ENCODE measurements at places on chromosomes 3 and 15.

- no peak for DNase-seq
Observed at GRCh38 chr15:62922514-62922913, 120.0 kb upstream of the TPM1 start.

GRCh38 chr3:62368705-62369475 is 4.5 kb downstream of the FEZF2 start:
- DNase-seq = no peak

GRCh38 chr15:34335176-34336032 is 2.2 kb downstream of the SLC12A6 start:
- DNase-seq = no peak

DNA sequence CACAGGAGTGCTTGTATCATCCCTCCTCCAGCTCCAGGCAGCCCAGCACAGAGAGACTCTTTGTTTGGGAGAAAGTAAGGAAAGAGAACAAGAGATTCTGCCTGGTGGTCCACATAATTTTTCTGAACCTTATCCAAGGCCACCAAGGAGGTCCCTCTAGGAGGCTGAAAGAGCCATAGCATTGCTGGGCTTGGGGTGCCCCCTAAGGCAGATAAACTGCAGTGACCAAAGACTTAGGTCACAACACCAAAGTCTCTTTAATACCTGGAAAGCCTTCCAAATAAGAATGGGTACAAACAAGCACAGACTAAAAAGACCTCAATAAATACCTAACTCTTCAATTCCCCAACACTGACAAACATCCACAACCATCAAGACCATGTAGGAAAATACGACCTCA is 310.2 kb upstream of the PPP2R3A start:
- no peak for DNase-seq

GRCh38 chr15:89761009-89761831 is 10.2 kb upstream of the MESP1 start:
- no peak for DNase-seq

DNA sequence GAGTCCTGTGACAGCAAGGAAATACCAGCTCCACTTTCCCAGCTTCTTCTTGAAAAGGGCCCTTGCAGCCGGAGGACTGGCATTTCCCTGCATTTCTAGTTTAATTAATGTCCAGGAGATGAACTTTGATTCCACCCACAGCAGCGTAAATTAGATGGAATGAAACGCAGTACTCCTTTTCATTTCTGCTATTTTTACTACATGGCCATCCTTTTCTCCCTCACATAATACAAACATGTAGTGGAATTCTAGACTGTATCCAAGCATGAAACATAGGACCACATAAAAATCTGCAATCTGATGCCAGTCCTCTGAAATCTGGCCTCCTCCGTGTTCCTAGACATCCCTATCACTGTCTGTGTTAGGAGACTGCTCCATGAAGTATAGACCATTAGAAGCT is 403.2 kb downstream of the NR2F2 start:
- DNase-seq = no peak

DNA sequence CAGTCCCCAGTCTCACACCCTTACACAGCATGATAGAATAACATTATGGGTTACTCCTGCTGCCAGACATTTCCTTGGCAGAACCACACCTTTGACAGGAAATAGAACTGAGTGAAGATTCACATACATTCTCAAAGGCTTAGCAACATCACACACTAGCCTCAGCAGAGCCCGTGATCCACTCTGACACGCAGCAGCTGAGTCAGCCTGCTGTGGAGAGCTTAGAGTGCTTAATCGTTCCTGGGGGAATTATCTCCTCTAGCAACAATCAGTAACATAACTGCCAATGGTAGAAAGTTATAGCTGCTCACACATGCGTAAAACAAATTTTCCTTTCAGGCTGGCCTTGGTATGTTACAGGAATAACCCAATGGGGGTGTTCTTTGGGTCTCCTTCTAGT is 382.1 kb downstream of the GAP43 start:
- no peak for DNase-seq

- DNase-seq = peak; percentile 53
Observed at GRCh38 chr3:38454178-38454883, 641 bp downstream of the ACVR2B start.

DNA sequence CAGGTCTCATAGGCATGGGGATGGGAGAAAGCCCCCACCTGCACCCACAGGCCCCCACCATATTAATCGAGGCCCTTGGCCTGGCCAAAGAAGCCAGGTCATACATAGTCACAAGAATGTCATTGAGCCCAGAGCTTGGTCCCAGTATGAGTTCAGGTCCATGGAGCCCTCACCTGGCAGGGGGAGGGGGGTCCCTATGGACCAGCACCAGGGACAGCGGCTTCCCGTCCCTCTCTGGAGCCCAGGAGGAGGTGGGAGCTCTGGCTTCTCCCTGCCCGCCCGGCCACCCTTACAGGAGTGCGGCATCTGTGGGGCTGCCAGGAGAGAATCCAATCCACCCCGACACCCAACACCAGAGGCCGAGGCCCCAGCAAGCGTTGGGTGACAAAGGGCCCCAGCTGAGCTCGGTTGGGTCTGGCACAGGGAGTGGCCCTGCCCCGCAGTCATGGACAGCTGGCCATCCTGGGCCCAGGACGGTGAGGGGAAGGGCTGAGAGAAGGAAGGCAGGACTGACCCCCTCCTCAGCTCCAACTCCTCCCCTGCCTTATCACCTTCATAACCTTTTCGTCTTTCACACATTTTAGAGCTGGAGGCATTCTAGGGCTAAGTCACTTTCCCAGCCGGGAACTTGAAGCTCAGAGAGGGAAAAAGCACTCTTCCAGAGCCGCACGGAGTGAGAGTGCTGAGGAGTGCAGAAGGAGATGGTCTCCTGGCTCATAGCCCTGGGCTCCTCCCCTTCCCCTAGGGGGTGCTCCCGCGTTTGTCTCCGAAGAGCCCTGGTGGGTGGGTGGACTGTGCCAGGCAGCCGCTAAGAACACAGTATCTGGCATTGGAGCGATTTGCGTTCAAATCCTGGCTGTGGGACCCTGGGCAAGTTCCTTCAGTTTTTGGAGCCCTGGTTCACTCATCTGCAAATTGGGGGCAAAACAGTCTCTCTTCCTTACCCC is 54.6 kb downstream of the ATP2B2 start:
- no peak for DNase-seq

DNA sequence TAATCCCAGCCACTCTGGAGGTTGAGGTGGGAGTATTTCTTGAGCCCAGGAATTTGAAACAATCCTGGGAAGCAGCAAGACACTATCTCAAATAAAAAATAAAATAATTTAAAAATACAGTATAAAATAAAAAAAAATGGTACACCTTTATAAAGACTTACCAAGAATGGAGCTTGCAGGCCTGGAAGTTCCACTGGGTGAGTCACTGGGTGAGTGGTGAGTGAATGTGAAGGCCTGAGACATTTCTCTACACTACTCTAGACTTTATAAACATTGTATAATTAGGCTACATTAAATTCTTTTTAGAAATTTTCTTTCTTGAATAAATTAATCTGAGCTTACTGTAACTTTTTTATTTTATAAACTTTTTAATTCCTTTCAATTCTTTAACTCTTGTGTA is 609.1 kb upstream of the BCHE start:
- no peak for DNase-seq

- no peak for DNase-seq
Observed at GRCh38 chr3:187968883-187969580, 184.9 kb upstream of the LPP start.

GRCh38 chr3:172442606-172443005 is 5.7 kb downstream of the GHSR start:
- no peak for DNase-seq

GRCh38 chr3:188594139-188594538 is 440.2 kb downstream of the LPP start:
- DNase-seq = no peak

- no peak for DNase-seq
Observed at GRCh38 chr3:57983734-57984518, 24.3 kb upstream of the FLNB start.

DNA sequence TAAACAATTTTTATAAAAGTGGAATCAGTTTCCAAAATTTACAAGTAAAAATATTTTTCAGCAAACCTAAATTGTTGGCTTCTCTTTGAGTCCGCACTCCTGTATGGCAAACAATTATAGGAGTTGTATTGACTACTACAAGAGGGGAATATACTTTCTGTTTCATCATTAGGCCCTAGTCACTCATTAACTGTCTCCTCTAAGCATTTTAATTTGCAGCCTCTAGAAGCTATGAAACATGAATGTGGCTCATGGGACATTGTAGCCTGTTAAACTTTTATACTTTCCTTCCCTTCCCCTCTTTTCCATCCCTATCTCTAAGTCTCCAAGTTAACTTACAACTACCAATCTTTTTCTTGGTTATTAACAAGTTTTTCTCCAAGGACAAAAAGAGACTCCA is 58.9 kb upstream of the CBLB start:
- no peak for DNase-seq

- no peak for DNase-seq
Observed at GRCh38 chr3:48268936-48269561, 28.1 kb downstream of the ZNF589 start.

DNA sequence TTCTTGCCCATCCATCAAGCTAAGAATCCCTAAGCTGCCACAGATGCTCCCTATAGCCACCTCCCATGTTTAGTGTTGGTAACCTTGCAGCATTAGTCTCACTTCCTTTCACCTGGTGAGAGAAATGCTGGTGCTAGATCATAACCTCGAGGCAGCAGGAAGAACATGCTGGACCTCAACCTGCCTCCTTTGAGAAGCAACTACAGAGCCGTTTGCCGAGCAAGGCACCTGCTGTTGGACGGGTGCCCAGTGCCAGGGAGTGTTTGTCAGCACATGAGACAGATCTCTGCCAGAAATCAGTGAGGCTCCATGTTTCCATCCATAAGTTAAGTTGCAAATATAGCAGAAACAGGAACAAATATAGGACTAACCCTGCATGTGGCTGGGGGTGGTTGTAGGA is 955.7 kb downstream of the TUSC7 start:
- peak; percentile 46 for DNase-seq

DNA sequence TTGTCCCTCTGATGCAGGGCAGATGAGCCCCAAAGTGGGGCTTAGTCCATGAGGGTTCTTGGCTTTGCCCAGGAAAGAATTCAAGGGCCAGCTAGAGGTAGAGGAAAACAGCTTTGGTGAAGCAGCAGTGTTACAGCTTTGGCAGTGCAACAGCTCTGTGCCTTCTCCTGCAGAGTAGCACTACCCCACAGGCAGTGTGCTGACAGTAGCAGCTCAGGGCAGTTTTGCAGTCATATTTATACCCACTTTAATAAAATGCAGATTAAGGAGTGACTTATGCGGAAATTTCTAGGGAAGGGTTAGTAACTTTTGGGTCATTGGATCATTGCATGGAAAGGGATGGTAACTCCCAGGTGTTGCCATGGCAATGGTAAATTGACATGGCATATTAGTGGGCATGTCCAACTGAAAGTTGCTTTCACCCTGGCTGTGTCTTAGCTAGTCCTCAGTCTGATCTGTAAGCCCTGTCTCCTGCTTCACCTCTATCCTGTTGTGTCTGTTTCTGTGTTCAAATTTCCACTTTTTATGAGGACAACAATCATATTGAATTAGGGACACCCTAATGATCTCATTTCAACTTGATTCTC is 241.3 kb upstream of the C2CD4B start:
- no peak for DNase-seq

DNA sequence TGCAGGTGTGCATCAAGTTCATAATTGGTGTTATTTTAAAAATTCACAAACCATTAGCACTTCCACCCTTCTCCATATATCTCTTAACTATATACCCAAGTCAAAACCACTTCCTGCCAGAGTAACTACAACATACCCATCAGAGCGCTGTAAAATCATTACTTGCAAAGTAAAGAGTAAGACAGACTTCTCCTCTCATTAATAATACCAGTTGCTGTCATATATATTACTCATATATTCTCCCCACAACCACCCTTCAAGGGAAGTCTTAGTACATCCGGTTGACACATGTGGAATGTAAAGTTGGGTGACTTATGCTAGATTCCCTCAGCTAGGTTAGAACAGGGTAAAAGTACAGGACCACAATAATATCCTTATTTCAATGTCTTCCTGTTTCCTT is 5.6 kb downstream of the TERC start:
- DNase-seq = no peak

GRCh38 chr3:149560001-149560400 is 85.5 kb downstream of the TM4SF4 start:
- no peak for DNase-seq

GRCh38 chr3:65352951-65353350 is 665.2 kb upstream of the ADAMTS9 start:
- DNase-seq = no peak

DNA sequence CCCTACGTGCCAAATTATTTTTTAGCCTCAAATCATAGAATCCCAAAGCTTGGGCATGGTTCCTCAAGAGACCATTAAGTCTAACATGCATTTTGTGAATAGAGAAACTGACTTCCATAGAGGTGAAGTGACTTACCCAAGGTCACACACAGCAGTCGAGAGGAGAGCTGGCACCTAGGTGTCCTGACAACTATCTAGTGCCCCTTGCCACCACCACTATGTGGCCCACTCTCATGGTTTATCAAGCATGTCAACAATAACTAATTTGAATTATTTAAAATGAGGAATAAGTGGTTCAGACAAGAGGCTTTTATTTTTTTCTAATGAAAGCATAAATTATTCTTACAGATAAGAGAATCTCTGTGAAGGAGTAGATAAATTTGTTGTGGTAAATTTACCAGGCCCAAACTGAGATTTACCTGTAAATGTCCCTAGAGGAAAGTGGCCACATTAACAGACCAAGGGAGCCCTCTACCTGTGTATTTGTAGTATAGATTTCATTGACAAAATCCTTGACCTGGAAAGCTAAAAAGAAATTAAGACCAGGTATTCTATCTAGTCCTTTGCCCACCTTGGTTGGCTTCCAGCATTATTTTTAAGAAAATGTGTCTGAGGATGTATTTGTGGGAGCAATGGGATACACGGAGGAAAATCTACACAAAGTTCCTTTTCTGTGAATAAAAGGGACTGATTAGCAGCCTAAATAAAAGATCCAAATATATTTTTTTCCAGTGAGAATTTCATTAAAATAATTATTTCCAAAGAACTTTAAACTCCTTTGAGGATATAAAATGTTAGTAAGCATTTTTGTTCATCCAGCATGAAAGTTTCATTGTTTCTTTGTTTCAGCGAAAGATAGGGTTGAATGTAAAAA is 49.1 kb downstream of the IQCH start:
- DNase-seq = no peak

GRCh38 chr15:82020625-82021394 is 25.0 kb downstream of the MEX3B start:
- no peak for DNase-seq

GRCh38 chr3:5187920-5188418 is 462 bp downstream of the EDEM1 start:
- peak; percentile 32 for DNase-seq

GRCh38 chr15:58749532-58750337 is at the start of gene ADAM10:
Gene ADAM10, minus strand, starts transcription at chr15:58749707. Its CDS starts 173 bp downstream, at chr15:58749534.
- DNase-seq = peak; percentile 83

DNA sequence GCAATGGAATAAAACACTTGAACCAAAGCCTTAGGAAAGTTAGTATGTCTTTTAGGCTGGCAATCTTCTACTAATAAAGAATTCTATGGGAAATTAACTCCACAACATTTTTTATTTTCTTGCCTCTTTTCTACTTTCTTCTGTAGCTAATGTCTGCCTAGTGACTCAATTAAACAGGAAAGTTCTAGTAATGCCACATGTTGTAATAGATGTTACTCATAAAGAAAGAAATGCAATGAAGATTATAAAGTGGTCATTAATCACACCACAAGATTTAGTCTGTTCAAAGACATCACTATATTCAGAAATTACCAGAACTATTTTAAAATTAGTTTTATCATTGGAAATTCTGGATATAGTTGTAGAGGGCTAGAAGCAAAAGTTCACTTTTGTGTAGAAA is 329.7 kb downstream of the SI start:
- DNase-seq = no peak
